ENCODE measurements at places on chromosomes 1 and 21.

- no peak for DNase-seq
Observed at GRCh38 chr1:13792419-13792818, 92.4 kb downstream of the PRDM2 start.

DNA sequence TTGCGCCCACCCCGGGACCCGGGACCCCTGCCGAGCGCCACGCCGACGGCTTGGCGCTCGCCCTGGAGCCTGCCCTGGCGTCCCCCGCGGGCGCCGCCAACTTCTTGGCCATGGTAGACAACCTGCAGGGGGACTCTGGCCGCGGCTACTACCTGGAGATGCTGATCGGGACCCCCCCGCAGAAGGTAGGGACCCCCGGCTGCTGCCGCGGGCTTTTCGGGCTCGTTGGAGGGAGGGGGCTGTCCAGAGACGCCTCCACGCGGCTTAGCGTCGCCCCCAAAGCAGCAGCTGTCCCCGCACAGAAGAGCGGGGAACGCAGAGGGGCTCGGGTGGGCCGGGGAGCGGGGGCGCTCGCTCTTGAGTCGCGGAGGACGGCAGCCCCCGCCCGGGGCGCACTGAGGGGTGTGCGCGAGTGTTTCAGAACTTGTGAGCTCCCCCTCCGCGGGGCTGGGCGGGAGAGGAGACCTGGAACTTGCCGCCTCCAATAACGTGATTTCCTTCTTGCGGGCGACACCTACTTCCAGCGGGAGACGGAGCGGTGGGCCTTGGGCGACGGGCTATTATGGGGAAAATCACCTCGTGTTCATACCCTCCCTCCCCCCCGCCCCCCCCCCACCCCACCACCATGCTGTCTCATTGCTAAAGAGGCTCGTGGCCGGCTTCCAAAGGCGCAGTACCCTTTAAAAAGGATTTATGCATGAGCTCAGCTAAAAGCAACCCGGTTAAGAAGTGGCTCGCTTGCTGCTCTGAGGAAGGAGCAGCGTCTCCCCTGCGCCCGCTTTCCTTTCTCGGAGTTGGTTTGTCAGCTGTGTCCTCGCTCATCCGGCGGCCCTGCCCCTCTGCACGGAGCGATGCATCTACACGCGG is 664 bp downstream of the BACE2 start:
- no peak for DNase-seq

DNA sequence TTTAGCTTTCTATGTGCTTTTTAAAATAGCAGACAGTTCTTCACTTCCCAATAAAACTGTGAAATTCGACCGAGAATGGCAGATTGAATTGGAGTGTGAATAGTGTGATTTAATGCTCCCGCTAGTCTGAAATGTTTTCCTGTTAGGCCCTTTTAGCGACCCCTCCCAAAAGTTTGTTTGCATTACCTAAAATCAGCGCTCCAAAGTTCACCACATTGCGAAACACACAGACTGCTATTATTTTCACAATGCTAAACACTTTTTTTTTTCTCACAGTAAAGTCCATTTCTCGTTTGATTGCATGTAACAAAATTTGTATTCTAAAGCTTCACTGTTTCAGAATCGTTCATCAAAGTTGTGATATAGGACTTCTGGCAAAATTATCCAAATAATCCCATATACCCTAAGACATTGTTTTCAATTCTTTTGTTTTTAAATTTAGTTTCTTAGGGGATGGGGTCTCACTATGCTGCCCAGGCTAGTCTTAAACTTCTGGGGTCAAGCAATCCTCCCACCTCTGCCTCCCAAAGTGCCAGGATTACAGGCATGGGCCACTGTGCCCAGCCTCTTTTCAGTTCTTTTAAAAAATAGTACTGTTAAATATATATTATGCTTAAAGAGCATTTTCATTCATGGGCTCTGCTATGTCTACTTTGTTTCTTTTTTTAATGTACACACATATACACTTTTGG is 76.5 kb upstream of the USH2A start:
- no peak for DNase-seq

DNA sequence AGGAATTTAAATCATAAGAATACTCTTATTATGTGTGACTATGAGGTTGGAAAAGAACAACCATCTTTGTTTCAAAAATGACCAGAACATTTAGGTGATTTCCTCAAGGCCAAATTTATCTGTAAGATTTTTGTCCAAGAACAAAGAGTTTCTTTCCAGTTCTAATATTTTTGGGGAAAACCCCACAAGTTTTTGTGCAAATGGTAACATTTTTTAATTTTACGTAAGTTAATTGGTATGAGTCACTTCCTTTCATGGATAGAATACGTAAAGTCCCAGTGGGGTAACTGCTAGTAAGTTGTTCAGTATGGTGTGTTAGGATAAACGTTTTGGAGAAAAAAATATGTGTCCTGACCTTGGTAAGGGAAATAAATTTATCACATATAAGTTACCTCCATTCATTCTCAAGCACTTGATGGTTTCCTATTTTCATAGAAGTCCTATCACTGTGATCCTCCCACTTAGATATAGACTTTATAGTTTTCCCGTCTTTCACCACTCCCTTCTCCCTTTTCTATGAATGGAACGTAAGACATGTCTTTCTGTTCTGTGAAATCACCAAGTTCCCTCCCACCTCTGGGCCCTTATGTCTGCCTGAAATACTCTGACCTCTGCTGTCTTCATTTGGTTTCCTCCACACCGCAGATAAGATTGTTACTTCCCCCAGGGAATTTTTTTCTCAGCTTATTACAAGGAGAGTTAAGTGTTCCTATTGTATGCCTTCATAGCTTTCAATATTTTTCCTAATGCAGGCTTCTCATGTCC is 34.9 kb upstream of the TSNAX start:
- DNase-seq: no peak

GRCh38 chr1:90714521-90714951 is 2.6 kb downstream of the BARHL2 start:
- DNase-seq: no peak

DNA sequence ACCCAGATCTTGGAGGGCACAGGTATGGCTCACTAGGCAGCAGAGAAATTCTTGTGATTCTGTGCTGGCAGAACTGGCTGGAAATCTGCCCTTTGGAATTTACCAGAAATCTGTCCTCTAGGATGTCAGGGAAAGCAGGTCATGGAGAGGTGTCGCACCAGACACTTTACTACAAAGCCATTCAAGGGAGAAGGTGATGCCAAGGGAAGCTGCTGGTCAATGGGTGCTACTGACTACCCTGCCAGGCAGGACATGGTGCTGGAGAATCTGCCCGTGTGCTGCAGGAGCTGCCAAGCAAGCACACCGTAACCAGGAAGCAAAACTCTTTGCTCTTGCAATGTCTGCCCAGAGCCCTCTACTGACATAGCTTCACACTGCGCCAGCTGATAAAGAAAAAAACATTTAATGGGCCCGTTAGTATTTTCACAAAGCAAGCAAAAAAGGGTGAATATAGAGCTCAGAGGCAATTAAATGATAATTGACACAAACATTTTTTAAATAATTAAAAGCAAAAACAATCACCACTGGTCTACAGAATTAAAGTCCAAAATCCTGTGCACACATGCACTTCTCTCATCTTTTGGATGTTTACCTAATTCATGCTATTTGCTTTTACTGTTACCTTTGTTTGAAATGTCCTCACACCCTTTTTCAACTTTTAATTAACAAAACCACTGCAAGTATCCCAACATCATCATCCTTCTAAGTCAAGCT is 7.2 kb upstream of the FBXO28 start:
- DNase-seq: no peak

DNA sequence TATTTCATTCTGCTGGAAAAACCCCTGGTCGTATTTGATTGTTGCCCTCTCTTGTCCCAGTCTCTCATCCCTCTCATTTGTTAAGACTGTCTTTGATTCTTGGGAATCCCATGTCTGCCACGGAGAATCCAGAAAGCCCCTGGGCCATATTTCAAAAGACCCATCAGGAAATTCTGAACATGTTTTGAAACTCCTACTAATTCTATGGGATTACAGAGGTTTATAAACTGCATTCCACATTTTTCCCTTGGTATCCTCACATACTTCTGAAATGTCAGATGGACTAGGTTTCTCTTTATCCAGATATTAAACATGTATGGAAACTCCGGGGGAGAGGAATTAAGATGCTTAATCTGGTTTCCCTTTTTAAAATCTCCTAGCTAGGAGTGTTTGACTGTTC is 80.0 kb downstream of the HUNK start:
- DNase-seq: no peak

DNA sequence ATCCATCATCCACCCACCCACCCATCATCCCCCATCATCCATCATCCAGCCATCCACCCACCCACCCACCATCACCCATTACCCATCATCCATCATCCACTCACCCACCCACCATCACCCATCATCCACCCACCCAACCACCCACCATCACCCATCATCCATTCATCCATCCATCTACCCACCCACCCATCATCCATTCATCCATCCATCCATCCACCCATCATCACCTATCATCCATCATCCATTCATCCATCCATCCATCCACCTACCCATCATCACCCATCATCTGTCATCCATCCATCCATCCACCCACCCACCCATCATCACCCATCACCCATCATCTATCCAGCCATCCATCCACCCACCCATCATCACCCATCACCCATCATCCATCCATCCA is 81.5 kb downstream of the ADARB1 start:
- no peak for DNase-seq

DNA sequence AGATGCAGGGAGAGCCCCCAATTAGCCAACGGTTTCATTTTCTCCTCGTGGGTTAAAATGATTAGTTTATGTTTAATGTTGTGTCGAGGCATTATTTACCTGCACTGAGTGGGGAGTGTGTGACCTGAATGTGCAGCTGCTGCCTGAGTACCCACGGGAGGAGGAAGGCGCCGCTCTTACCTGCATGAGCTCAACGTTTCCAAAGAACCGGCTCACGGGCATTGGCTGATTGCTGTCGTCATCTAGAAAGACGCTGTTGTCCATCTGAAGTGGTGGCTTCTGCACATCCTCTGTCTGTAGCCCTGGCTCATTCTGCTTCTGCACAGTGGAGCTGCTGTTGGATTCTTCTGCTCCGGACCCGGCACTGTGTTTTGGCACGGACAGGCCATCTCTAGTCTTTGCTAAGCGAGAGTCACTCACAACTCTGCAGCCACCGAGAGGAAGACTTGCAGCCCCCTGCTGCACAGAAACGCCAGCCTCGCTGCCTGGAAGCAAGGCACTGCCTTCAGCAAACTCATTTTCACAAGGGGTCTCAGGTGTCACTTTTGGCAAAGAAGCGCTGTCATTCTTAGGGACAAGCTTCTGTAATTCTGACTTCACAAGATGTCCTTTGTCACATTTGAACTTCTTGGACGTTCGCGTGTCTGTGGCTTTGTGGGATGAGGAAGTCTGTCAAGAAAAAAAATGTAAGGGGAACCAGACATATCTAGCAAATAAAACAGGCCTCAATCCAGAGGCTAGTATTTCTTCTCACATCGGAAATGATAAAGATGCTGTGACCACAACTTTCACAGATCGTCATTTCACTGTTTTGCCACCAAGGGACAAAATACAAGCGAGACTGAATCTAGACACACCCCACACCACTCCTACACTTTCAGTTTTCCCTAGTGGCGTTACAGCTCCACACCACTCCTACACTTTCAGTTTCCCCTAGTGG is 9.4 kb downstream of the C1orf174 start:
- no peak for DNase-seq

GRCh38 chr1:29383746-29384371 is 147.5 kb downstream of the PTPRU start:
- no peak for DNase-seq

- no peak for DNase-seq
Observed at GRCh38 chr1:14439015-14439414, 159.5 kb upstream of the KAZN start.

GRCh38 chr1:233435622-233436021 is 108.1 kb downstream of the MAP3K21 start:
- DNase-seq: no peak

DNA sequence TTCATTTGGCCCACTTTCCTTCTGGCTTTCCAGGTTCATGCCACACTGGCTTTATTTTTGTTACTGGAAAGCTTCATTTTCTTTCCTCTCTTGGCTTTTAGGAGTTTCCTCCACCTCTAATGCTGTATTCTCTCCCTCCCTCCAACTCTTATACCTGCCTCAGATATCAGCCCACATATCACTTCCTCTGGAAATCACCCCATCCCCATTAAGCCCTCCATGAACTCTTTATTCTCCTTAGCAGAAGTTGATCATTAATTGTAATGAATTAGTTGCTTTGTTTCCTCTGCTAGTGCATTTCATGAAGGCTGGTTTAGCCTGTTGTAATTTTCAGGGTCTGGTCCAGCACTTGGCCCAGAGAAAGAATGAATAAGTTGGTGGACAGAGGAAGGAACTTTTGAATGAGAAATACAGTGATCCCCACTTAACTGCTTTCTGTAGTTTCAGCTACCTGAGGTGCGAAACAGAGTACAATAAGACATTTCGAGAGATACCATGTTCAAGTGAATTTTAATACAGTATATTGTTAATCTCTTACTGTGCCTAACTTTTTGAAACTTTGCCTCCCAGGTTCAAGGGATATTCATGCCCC is 1.7 kb downstream of the SOAT1 start:
- no peak for DNase-seq

DNA sequence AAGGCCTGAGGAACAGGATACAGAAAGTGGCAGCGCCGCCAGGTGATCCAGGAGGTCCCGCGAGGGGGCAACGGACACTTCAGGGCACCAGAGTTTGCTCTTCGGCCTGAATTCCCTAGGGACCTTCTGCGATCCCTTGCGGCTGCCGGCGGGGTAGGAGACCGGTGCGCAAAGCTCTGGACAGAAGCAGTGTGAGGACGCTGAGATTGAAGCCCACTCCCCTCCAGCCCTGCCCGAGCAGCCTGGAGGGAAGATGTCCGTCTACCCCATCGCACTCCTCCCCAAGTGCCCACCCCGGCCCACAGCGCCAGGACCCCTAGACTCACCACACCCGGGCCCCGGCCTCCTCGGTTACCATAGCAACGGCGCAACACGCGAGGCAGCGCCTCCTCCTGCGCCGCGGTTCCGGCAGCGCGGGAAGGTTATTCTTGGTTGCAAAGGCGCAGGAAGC is at the start of gene ANKRD45:
ANKRD45 (minus strand) TSS at position 361 of the 451 bp plus-strand sequence. CDS start 10,433 bp downstream, outside the sequence.
- DNase-seq: no peak

DNA sequence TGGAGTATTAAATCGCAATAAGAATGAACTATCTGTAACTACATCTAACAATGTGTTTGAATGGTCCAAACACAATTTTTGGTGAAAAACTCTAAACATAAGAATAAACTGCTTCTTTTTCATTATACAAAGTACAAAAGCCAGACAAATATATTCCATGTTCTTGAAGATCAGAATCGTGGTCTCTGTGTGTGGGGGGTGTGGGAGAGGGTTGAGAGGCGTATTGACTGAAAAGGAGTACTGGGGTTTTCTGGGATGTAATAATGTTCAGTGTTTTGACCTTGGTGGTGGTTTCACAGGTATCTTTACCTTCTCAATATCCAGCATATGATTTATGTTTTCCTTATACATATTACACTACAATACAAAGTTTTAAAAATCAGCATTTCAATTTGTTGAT is 764 bp upstream of the CFH start:
- DNase-seq: no peak

DNA sequence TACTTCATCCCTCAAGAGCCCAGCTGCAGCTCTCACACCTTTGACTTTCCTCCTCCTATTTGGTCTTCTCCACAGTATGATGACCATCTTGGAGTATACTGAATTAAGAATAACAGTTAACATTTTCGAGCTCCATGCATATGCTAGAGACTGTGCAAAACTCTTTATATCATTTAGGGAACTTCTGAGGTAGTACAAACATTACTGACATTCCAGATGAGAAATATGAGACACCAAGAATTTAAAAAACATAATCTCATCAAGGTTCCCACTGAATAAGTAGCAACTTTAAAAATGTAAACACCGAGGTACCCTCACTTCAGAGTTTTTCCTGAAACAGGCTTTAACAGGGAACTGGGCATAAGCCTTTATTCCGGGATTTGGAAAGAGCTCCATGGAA is 22.7 kb downstream of the FMO3 start:
- no peak for DNase-seq
